Nephron progenitor cell (in vitro differentiated cells): ENCODE measurements at places on chromosomes 3 and 15.
A peak's percentile ranks its signal among the peaks of the same experiment; 100 is the strongest.

GRCh38 chr3:30511524-30512251 lies 94.7 kb upstream of the TGFBR2 start:
- no peak for DNase-seq

DNA sequence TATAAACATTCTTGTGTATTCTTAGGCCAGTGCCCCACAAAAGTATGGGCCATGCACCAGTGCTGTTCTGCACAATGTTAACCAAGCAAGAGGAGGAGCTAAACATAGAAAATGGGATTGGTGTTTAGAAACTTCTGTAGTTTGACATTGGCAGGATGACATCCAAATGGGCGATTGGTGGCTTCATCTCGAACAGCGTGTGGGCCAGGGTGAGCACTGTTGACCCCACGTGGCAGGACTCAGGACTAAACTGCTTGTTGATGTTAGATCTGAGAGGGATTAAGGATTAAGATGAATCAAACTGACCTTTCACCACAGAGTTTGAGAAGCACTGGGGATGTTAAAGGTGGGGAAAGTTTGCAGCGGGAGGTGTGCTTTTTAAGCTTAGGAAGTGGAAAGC lies 31.9 kb downstream of the ZNF710 start:
- DNase-seq, result no peak

DNA sequence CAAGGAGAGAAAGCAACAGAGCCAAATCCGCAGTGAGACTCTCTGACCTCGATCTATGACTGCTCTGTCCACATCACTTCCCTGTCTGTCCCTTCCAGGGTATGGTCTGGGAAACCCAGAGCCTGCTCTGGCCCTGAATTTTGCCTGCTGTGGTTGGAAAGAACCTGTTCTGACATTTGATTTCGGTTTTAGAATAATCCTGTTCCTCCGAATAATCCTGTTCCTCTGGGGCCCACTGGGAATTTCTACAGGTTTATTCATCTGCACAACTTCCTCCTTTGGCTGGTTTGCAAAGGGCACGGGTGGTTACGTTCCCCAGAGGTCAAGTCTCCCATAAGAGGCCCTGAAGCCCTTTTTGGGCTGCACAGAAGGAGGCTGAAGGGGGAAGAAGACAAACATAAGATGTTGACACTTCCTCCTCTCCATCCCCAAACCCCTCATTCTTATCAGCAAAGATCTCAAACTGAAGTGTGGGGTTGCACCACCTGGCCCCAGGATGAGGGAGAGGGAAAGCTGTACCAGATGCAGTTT lies 10.6 kb downstream of the LAMP3 start:
- no peak for DNase-seq

- DNase-seq, result no peak
Measured at GRCh38 chr3:58556761-58557221, 19.8 kb upstream of the ACOX2 start.

GRCh38 chr3:59609657-59610348 lies 560.0 kb upstream of the CFAP20DC start:
- DNase-seq, result peak; percentile 50

- DNase-seq, result no peak
Measured at GRCh38 chr3:119211803-119212202, 28.9 kb downstream of the B4GALT4 start.

- no peak for DNase-seq
Measured at GRCh38 chr3:150733373-150733935, 29.5 kb downstream of the SIAH2 start.

DNA sequence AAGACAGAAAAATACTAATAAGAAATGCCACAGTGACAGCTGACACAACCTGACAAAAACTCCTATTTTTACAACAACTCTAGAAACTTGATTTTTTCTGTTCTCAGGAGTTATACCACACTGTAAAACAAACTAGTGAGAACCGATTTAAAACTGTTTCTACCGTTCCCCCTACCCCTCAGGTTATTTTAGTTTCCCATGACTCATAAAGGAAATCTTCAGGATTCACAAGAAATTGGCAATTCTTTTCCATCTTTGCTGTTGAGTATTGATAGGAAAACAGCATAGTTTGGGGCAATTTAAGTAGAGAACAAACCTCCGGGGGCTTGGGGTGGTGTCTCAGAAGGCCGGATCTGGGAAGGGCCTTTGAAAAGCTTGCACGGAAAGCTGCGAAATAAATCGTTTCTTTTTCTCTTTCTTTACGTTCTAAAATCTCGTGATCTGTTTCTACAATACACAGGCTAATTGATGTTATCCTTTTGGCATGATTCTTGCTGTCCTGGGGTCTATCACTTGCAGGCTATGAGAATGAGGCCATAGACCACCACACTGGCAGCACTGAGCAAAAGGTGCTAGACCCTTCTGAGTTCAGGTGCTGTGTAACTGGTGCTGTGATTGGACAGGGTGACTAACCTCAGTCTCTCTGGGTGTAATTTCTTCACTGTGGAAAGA lies 89.3 kb downstream of the LPP start:
- DNase-seq, result no peak

DNA sequence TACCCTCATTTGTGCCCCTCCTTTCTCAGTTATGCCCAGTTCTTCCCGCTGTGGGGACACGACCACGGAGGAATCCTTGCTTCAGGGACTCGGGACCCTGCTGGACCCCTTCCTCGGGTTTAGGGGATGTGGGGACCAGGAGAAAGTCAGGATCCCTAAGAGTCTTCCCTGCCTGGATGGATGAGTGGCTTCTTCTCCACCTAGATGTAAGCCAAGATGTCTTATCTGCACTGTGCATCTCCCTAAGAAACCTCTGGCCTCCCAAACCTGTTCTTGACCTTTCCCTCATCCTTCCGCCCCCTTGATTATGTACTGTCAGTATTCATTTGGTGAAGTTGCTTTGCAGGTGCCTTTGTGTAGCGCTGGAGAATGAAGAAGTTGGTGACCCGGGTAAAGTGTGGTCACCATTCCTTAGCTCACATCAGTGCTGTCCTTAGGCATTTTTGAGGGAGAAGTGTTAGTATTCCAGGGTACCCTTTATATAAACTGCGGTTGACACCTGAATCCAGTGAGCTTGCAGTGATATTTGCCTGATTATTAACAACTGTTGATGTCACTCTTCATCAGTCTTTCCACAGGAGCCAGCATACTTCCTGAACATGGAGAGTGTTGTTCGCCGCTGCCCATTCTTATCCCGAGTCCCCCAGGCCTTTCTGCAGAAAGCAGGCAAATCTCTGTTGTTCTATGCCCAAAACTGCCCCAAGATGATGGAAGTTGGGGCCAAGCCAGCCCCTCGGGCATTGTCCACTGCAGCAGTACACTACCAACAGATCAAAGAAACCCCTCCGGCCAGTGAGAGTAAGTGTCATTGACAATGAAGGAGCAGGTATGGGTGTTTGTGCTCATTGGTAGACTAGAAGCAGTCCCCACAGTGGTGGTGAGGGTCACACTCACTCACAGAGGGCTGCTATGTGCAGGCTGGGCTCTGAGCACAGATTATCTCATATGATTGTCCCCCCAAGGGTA lies 966 bp downstream of the ALAS1 start:
- no peak for DNase-seq

GRCh38 chr3:64223791-64224745 lies 1.2 kb downstream of the PRICKLE2 start:
- DNase-seq, result no peak

- DNase-seq, result peak; percentile 35
Measured at GRCh38 chr15:42273900-42274701, 868 bp upstream of the TMEM87A start.

- DNase-seq, result peak; percentile 64
Measured at GRCh38 chr3:196207833-196208607, 3.2 kb downstream of the ZDHHC19 start.

DNA sequence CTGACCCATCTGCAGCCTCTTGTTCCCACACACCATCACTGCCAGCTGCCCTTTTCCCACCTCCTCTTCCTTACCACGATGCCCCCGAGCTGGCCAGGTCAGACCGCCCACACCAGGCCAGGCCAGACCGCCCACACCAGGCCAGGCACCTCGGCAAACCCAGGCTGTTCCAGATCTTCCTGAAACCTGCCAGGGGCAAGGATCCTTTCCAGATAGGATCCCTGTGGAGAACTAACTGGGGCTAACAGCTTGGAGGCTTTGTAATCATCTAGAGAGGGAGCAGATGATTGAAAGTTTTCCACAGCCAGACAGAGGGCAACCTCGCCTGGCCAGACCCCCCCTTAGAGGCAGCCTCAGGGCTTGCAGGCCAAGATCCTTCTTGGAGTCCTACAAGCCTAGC lies 287.3 kb upstream of the TLE3 start:
- no peak for DNase-seq

GRCh38 chr3:107272885-107273284 lies 104.4 kb upstream of the CCDC54 start:
- DNase-seq, result no peak

DNA sequence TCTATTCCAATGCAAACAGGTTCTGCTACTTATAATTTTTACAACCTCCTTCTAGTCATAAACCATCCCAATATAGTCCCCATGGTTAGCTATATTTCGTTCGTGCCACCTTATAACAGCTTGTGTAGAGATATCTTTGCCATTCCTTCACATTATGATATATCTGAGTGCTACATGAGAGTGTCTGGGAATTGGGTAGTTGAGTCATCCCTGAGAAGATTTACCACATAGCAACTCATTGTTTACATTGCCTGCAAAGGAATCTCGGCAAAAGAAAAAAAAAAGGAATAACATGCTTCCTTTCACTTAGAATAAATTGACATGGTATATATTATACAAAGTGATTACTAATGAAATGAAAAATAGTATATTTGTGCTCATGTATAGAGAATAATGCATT lies 86.0 kb upstream of the VGLL3 start:
- DNase-seq, result no peak

- no peak for DNase-seq
Measured at GRCh38 chr3:195818301-195818700, 6.6 kb upstream of the MUC4 start.

DNA sequence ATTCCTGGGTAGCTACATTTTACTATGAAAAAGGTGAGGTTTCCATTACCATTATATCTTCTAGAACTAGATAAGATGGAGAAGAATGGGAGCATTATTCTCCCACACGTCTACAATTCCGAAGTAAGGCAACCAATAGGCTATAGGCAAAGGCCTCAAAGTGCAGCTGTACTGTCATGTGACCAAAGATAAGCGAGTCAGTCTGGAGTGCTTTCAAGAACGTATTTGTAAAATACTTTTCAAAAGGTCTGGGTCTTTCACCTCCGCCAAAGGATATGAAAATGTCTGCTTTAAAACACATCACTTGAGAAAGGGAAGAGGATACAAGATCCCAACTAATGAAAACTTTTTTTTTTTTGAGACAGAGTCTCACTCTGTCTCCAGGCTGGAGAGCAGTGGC lies 9.9 kb downstream of the CCPG1 start:
- DNase-seq, result no peak
